ENCODE measurements at places on chromosomes 11 and 22.

- DNase-seq, result no peak
These were observed 14.9 kb upstream of the GALNT18 start for GRCh38 chr11:11636671-11637070.

GRCh38 chr22:30185549-30185948 is 61.0 kb downstream of the LIF start:
- DNase-seq, result no peak

DNA sequence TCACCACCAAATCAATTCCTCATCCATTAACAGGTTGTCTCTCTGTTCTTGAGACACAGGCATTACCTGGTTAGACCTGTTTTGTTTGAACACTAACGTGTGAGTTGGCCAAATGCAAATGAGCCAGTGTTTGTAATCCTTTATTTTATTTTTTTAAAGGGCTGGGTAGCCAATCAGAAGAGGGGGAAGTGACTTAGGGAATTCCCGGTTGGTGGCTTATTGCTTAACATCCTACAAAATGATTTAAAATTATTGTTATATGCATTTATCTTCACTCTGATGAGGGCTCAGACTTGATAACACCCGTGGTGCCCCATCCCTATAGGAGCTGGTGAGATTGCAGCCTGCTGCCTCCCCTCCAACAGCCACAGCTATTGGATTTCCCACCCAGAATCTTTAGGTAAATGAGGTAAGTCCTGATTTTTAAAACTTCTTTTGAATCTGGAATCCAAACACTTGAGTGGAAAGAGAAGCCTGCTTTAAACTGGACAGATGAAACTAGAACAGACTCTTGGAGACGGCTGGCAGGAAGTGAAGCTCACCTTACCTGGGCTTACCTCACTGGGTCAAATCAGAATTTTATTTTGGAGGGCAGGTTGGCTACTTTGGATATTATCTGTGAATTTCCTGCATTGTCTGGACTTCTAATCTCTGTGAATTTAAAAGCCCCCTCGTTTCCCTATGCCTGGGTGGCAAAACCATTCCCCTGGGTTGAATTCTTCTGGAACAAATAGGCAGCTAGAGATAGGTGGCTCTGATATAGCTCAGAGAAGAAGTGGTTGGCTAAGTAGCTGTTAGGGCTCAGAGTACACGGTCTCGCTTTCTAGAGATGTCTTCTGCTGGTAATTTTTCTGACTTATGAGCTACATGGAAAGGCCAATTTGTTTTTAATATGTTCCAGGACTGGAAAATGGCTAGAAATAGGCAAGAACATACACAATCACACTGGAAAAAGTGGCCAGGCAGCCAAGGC is at the start of gene EHF:
EHF (plus strand) TSS at position 274 of the 973 bp plus-strand sequence. CDS start 21,538 bp downstream, outside the sequence.
- DNase-seq, result no peak

DNA sequence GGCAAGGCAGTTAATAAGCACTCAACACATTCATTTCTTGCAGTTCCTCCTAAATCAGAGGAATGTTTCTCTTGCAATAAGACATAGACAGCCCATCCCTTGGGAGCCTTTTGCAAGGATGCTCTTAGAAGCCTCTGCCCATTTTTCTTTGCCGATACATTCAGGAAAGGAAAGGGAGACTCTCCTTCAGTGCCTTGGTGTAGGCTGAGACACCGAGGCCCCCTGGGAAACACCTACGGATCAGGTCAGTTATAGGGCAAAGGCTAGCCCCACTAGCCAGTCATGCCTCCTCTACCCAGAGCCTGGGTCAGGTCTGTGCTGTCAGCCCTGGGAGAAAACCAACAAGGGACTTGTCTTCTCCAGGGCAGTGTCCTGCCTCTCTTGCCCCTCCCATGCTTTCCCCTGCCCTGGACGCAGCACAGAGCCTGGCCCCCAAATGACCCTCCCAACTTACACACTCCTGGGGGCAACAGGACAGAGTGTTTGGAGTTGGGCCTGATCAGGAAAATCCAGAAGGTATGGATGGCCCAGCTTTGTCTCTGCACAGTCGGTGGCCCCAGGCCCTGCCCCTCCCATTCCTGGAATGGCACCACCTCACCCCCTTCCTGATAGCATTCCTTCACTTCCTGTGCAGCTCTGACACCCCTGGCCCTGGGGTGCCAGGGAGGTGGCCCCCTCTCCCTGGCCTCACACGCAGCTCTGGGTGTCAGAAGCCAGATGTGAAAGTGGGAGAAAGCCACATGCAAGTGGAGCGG is 18.3 kb downstream of the ANKK1 start:
- no peak for DNase-seq

GRCh38 chr22:46617207-46617985 is 2.8 kb upstream of the GRAMD4 start:
- DNase-seq, result no peak

DNA sequence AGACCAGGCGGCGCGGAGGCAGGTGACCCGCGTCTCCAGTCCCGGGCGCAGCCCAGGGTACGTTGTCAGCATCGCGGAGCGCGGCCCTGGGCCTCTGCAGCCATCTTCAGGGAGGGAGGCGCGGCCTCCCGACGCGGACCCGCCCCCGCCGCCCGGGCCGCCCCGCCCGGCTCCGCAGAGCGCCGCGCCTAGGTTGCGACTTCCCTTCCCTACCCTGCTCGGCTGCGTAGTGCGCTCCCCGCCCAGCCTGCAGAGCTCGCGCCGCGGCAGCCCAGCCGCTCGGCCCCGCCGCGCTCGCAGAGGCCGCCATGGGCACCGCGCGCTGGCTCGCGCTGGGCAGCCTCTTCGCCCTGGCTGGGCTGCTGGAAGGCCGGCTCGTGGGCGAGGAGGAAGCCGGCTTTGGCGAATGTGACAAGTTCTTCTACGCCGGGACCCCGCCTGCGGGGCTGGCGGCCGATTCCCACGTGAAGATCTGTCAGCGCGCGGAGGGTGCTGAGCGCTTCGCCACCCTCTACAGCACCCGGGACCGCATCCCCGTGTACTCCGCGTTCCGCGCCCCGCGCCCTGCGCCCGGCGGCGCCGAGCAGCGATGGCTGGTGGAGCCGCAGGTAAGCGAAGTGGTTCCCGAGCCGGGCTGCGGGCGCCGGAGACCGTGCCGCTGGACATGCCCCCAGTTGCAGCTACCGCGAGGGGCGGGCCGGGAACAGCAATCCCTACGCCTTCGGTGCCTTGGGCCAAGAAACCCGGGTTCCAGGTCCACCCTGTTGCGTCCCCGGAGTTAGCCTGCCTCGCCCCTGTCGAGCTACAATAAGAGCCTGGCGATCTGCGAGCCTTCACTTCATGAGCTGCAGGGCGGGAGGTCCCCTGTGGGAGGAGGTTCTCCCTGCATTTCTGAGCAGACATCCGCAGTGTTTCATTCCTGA is at the start of gene ENDOD1:
ENDOD1 (plus strand) TSS at position 227 of the 923 bp plus-strand sequence; CDS start at position 309, 82 bp downstream.
- DNase-seq, result peak; percentile 71

DNA sequence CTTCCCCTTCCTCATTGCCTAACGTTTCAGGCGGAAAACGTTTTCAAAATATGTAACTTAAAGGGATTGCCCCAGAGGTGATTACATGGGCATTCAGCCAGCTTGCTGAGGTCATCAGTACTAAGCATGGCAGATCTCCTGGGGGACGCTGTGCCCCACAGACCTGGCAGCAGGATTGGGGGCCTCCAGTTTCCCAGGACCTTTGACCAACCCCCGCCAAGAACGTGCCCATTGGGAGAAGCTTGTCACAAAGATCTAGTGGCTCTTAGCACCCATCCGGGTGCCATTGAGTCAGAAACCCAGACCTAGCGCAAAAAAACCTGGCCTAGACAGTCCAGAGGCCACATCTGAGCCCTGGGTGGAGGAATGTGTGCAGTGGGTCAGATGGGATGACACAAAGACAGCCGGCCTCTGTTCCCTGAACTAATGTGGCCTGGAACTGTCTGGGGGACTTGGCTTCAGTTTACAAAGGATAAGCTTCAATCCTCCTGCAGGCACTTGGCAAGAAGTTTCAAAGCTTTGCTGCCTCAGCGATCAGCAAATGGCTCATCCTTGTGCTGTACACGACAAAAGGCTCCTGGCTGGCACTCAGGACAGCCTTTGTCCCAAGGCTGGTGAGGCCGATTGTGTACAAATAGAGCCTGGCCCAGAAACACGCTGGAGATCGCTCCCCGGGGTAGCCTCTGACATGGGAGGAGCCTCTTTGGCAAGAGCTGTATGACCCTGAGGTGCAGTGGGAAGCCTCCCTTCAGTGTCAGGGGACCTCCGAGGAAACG is 9.5 kb downstream of the C1QTNF6 start:
- no peak for DNase-seq

- DNase-seq, result no peak
These were observed 7.1 kb upstream of the TMA7B start for GRCh38 chr22:39953101-39953500.

- DNase-seq, result no peak
These were observed 10.1 kb upstream of the VSIG10L2 start for GRCh38 chr11:125935618-125936199.

DNA sequence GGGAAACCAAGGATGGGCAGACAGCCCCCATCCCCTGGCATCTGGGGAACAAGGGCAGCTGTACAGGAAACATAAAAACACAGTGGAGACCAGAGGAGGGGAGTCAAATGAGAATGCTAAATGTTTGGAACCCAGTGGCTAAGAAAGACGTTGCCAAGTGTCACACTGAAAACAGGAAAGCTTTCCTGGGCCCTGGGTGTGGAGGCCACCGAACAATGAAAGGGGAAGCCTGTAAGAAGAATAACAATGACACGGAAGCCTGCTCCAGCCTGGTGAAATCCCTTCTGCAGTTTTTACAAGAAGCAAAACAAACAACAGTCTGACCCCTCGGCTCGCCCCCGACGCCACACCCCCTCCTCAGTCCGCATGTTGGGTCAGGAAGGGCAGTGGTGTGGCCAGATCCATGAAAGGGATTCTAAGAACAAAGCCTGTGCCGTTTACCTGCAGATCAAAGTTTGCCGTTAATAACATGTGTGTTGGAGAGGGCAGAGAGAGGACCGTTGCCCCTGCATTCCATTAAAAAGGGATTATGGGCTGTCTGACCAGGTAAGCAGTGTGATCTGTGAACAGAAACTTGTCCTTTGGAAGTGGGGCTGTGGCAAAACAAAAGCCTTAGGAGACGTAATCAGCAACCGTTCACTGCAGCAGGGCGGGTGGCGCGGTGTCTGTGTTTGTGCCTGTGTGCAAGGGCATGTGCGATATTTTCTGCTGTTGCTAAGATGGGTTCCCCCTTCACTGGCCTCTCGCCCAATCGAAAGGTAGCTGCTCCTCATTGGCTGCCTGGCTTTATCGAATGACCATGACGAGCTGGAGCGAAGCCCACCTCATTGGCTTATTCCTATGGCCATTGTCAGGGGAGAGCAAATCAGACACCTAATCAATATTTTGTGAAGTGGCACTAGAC is 113.7 kb upstream of the BLID start:
- no peak for DNase-seq

DNA sequence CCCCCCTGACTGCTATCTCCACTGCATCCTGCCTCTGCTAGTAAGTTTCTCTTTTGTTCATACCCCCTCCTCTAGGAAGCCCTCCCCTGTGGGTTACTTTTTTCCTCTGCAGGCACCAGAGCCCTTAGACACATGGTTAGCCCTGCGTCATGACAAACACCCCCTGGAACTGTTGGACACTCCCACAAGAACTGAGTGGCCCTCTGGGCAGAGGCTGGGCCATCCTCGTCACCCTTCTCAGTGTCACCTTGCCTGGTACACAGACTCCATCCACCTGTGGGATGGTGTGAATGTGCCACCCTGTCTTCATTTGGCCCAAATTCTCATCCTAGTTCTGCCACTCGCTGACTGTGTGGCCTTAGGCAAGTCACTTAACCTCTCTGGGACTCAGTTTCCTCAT is 4.1 kb upstream of the RAB3IL1 start:
- no peak for DNase-seq

DNA sequence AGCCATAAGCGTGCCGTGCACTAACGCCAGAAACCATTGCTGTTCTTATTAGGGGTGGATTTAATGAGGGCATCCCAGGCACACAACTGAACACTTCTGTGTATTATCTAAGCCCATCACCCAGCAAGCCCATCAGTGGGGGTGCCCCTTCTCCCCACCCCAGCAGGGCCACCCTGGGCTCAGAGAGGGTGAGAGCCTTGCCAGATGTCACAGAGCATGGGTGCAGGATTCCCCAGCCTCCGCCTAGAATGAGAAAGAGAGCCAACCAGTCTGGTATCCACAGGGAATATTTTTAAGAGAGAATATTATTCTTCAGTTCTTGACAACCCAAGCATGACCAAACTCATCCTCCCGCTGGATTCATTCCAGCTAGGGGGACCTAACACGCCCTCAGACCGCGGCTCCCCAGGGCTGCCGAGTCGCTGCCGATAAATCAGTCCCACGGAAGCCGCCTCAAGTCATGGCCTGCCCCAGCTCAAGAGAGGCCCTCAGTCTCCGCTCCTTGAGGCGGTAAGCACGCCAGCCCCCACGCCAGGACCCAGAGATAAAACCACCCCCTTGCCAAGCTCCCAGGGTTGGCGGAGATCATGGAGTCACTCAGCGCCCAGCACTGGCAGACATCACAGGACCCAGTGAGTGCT is 47.2 kb downstream of the MN1 start:
- no peak for DNase-seq

DNA sequence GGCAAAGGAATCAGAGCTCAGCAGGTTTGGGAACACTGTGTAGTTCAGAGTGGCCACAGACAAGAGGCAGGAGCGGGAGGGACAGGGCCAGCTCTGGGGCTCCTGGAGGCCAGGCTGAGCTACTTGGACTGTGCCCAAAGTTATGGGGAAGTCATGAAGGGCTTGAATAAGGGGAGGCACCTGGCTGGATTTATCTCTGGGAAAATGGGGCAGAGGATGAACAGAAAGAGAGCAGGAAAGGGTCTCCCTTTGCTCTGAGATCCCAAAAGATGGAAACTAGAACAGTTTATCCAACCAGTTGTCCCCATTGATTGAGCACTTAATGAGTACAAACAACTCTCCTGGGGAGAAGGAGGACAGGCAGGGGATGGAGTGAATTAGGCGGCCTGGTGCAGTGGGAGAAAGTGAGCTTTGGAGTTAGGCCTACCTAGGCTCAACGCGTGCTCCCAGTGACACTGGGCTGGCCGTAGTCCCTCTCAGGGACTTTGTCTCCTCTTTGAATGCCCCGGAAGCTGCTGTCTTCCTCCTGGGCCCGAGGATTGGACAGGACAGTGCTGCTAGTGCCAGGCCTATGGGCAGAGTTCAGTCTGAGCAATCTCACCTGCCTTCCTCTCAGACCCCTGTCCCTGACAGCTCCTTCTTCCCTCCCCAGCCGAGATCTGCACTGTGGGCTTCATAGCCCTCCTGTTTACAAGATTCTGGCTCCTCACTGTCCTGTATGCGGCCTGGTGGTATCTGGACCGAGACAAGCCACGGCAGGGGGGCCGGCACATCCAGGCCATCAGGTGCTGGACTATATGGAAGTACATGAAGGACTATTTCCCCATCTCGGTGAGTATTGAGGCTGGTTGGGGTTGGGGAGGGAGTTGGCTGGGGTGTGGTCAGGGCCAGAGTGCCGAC is 2.0 kb downstream of the MOGAT2 start:
- no peak for DNase-seq

- DNase-seq, result no peak
These were observed 24.1 kb downstream of the PTPRJ start for GRCh38 chr11:48004456-48004855.

- DNase-seq, result no peak
These were observed 18.7 kb upstream of the TMPRSS5 start for GRCh38 chr11:113724778-113725177.

- DNase-seq, result no peak
These were observed 19.5 kb downstream of the WNT11 start for GRCh38 chr11:76186776-76187279.

GRCh38 chr11:92504004-92504403 is 279.4 kb downstream of the FAT3 start:
- DNase-seq, result no peak

Measured in stimulated activated CD4-positive, alpha-beta T cell treated with anti-CD3 and anti-CD28 coated beads, Interleukin-1b, Interleukin-23, amount 100 ng/mL, for 24 hours (primary cell).